CD4-positive, alpha-beta memory T cell (primary cell): ENCODE measurements at places on chromosomes 16 and 17.

DNA sequence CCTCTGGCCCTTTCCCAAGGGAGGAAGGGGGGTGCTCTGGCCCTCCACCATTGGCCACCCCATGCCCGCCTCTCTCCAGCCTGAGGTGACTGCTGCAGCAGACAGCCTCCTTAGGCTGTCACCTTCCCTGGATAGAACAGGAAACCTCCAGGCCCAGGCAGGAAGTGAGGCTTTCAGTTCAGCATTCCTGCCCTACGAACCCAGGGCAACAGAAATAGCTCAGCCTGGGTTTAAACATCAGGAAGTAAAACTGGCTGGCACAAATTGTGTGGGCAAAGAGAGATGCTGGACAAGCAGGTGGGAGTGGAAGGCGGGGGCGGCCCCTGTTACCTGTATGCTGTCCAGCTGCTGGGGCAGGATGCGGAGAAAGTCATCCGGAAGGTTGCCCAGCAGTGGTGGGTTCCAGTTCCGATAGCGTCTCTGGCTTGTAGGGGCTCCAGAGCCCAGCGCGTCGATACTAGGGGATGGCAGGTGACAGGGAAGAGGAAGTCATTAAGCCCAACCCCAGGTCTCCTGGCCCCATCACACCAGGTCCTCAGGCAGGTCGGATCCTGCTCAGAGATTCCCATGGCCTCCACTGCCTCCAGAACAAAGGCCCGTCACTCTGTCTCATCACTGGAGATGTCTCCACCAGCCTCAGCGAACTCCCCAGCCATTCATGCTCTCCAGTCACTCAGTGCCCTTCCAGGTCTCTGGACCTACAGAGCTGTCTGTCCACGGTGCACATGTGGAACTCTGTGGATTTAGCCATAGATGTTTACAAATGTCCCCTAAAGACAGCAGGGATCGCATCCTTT is 23.6 kb upstream of the MRPS23 start:
- no peak for DNase-seq

GRCh38 chr16:1691956-1692355 is 13.9 kb downstream of the JPT2 start:
- no peak for DNase-seq

DNA sequence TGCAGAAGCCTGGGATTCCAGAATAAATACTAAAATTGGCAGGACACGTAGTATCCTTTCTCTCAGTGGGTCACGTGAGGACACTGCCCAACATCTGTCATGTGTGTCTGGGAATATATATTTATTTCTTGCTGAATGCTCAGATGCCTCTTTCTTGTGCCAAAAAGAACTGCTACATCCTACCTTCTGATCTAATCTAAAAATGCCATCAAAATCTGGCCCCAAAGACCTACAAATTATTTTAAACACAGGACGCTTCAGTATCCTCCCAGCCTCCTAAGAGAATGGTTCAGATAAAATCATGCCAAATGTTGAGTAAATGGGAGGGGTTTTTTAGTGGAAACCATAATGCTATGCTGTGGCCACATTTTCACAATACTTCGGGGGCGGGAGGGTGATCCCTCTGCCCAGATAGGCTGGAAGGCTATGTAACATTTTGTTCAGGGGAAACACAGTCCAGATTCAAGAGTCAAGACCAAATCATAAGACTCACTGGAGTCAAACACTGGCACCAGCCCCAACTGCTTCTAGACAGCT is 22.9 kb upstream of the CORO6 start:
- no peak for DNase-seq

- no peak for DNase-seq
These were observed 46.3 kb downstream of the ERN1 start for GRCh38 chr17:64083563-64084085.

DNA sequence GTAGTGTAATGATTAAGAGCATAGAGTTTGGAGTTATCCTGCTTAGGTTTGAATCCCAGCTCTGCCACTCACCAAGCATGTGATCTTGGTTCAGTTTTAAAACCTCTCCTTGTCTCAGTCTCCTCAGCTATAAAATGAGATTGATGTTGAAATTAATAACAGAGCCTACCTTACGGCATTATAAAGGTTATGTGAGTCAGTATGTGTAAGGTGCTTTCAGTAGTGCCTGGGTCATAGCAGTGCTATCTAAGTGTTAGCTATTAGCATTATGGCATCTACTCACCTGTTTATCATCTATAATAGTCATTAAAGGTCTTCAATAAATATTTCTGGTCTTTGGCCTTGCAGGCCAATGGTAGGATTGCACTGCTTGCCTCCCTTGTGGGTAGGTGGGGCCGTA is 53.4 kb downstream of the PRKCB start:
- DNase-seq = no peak

DNA sequence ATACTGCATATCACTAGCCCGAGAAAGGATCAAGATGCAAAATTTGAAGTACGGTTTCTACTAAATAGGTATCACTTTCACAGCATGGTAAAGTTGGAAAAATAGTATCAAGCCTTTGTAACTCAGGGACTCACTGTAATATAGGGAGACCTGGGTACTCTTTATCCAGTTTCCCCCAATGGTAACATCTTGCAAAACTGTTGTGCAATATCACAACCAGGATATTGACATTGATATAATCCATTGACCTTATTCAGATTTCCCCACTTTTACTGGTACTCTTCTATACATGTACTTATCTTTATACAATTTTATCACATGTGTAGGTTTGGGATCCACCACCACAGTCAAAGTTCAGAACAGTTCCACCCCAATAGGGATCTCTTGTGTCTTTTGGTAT is 20.4 kb upstream of the GINS3 start:
- DNase-seq = no peak

DNA sequence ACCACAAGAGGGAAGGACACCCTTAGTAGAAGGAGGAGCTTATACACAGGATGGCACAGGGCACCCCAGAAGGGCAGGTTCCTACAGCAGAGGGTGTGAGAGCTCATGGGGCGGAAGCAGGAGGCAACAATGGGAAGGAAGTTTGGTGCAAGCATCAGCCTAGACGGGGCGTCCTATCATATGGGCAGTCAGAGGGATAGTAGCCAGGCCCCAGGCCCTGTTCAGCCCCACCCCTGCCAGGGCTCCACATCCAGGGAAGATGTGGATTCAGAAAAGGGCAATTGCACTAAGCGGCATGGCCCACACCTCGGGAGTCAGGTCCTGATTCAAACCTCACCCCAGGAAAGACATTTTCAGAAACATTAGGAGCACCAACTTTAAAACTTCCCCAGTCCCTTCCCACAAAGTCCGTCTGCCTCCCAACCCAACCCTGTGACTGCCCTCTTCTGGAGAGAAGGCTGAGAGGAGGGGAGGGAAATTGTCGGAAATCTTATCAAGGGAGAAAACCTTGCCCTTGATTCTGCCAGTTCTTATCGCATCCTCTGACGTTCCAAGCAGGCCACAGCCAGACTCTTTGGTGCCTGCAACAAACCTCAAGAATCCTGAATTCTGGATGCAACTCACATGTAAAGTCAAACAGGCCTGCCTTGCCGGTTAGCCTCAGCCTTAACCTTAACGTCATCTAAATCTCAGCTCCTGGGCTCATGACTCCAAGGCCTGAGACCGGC is 198.8 kb upstream of the CDH5 start:
- no peak for DNase-seq

DNA sequence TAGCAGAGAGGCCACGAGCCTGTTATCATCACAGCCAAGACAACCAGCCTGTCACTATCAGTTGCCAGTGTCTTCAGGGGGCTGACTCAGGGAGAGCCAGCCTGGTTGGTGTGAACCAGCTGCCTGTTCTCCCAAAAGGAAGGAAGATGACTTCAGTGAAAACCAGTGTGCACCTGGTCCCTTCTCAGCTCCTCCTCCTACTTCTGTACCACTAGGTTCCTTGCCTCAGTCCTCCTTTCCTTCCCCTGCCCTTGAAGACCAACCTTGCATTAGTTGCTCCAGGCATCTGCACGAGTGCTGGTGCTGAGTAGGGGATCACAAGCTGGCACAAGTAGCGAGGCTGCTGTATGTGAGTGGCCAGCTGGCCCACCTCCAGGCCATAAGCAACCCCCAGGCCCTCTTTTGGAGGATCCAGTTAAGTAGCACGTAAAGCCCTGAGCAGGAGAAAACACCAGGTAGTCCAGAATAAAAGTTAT is 8.5 kb downstream of the TUBG1 start:
- no peak for DNase-seq

DNA sequence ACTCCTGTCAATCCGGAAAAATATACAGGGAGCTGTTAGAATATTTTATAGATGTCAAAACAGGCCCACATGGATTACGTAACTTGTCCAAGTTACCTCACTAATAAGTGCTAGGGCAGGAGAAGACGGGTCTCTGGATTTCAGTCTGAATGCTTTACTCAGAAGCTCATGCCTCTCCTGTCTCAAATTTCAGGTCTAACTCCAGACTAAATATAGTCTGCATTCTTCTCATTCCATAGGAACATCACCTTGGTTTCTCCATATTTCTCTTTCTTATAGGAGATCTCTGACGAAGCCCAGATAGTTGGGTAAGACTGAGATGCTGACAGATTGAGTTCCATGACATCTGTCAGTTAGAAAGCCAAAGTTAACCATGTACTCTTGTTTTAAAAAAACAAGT is 174.2 kb downstream of the STX8 start:
- DNase-seq = no peak

GRCh38 chr17:36755586-36755985 is 154.2 kb downstream of the MRM1 start:
- peak; percentile 34 for DNase-seq

GRCh38 chr17:57514614-57515013 is 230.5 kb downstream of the CCDC182 start:
- no peak for DNase-seq

- DNase-seq = no peak
These were observed 30.5 kb upstream of the PLCG2 start for GRCh38 chr16:81748476-81749198.
